ENCODE measurements at places on chromosomes 4 and X. TPM values are rescaled to one million over a fixed set of nuclear protein-coding genes. Genes with fewer than 3 reads are reported as not detected.

The CRMP1 gene
- total RNA-seq, result 2.4 TPM

The ZAR1 gene
- not detected for total RNA-seq

The ARHGEF9 gene
- total RNA-seq, result 8.7 TPM

The TEX13D gene
- not detected for total RNA-seq

The ARHGAP6 gene
- 1.5 TPM for total RNA-seq

The RAB33A gene
- total RNA-seq, result 0.43 TPM

The STAG2 gene
- 101 TPM for total RNA-seq

The SLC49A3 gene
- total RNA-seq, result 7.9 TPM

The ASB12 gene
- total RNA-seq, result not detected

The CT45A10 gene
- not detected for total RNA-seq

The MAGEA2B gene
- not detected for total RNA-seq

The COX7B2 gene
- not detected for total RNA-seq

The ALAS2 gene
- total RNA-seq, result not detected

The PDGFRA gene
- 1.1 TPM for total RNA-seq

The REELD1 gene
- total RNA-seq, result not detected

The CLDN22 gene
- total RNA-seq, result not detected

The HERC5 gene
- total RNA-seq, result 2.2 TPM

The FAAH2 gene
- total RNA-seq, result 0.22 TPM

The CFAP99 gene
- total RNA-seq, result not detected

The TCEAL6 gene
- not detected for total RNA-seq

The ACTRT1 gene
- total RNA-seq, result not detected

The PRMT9 gene
- total RNA-seq, result 15.0 TPM

The AMER1 gene
- 1.1 TPM for total RNA-seq

The TSPAN7 gene
- total RNA-seq, result 25.1 TPM

The SORBS2 gene
- 45.1 TPM for total RNA-seq

The FBXO8 gene
- total RNA-seq, result 36.4 TPM

The PRR32 gene
- total RNA-seq, result not detected

The NDUFA1 gene
- 158 TPM for total RNA-seq

The CFP gene
- total RNA-seq, result 0.11 TPM

The MCF2 gene
- total RNA-seq, result not detected

The TIGD2 gene
- 2.9 TPM for total RNA-seq

The TMEM150C gene
- 8.3 TPM for total RNA-seq

The GPAT3 gene
- total RNA-seq, result 22.3 TPM

The GPC4 gene
- total RNA-seq, result under 0.01 TPM

The TMPRSS11D gene
- under 0.01 TPM for total RNA-seq

The MTNR1A gene
- total RNA-seq, result not detected

The PI4K2B gene
- total RNA-seq, result 21.4 TPM

The PITX2 gene
- 0.09 TPM for total RNA-seq

The CXCL8 gene
- 69.8 TPM for total RNA-seq

The POLA1 gene
- 12.5 TPM for total RNA-seq

The AFP gene
- total RNA-seq, result not detected

All from dermis lymphatic vessel endothelial cell (primary cell).